ENCODE measurements at places on chromosomes 7 and 10.

DNA sequence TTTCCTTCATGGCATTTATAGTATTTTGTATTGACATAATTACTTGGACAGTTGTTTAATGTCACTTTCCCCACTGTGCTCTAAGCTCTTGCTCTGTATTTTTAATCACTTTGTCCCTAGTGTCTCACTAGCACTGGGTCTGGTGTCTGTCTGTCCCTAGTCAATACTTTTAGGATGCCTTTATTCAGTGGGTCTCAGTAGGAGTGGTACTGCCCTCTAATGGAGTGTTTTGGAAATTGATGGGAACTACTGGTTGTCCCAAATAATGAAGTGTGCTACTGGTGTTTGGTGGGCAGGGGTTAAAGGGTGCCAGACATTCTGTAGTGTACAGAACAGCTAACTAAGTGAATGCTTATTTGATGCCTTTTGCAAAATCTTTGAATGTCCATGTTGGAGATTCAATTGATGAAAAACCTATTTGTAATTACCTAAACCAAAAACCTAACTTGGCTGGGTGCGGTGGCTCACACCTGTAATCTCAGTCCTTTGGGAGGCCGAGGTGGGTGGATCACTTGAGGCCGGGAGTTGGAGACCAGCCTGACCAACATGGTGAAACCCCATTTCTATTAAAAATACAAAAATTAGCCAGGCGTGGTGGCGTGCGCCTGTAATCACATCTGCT lies 33.3 kb downstream of the CDK14 start:
- DNase-seq = no peak

DNA sequence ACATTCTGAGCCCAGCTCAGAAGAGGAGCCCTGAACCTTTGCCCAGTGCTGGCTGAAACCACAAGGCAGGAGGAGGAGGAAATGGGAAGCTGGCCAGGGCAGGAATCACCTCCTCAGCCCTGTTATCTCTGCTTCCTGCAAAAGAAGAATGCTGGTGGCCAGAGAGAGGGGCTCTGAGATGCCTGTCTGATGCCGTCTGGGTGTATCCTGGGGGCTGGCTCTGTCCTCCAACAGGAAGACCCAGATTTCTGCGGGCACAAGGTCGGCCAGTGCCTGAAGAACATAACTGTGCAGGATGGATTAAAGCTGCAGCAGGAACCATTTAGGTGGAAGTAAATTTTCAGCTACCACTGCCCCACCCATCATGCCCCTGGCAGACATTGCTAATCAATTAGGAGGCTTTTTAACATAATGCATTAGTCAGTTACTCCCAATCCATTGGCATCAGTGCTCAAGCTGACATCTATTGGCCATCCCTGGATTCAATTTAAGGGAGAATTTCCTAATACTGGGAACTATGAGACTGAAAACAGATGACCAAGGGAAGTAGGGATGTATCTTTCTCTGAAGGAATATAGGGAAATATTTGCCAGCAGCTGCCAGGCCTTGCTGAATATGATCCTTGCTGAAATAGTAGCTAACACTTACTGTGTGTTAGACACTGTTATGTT lies 67.7 kb downstream of the COL13A1 start:
- no peak for DNase-seq

- DNase-seq = no peak
These were observed 49.5 kb upstream of the DNAJC1 start for GRCh38 chr10:22053048-22053447.

DNA sequence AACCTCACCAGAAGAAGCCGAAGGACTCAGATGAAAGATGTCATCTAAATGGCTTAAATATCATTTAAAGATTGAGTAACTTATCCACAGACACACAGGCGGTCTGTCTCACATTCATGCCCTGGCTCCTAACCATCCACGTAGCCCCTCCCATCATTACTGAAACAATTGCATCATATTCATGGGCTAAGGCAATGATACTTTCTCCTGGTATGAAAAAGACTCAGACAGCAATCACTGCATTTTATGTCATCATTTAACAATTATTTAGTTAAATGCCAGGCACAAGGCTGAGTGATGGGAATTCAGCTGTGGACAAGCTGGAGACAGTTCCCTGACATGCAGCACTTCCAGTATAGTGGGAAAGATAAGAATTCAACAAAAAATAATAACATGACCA lies 11.2 kb upstream of the TECTB start:
- no peak for DNase-seq
